Sciatic nerve (tissue), 2 donors: ENCODE measurements at places on chromosomes 1 and 21. TPM values are rescaled to one million over a fixed set of nuclear protein-coding genes. Genes with fewer than 3 reads are reported as not detected.

Gene ACTN2
- total RNA-seq: 0.58 TPM

Gene KCNK2
- total RNA-seq: 18.2 TPM

Gene TCEANC2
- 7.7 TPM for total RNA-seq

Gene KIF26B
- 0.45 TPM for total RNA-seq

Gene TRIM46
- total RNA-seq: 4.8 TPM

Gene MIA3
- 58.1 TPM for total RNA-seq

Gene PLPPR5
- total RNA-seq: not detected

Gene OR2L2
- 0.53 TPM for total RNA-seq
